Lower leg skin (tissue), 4 donors: ENCODE measurements at places on chromosomes 6 and 20.

- DNase-seq: no peak
These were observed 11.5 kb upstream of the SSR1 start for GRCh38 chr6:7324520-7324919.

GRCh38 chr6:157222201-157222981, 100.9 kb downstream of the TMEM242 start:
- DNase-seq: peak; percentile 81

DNA sequence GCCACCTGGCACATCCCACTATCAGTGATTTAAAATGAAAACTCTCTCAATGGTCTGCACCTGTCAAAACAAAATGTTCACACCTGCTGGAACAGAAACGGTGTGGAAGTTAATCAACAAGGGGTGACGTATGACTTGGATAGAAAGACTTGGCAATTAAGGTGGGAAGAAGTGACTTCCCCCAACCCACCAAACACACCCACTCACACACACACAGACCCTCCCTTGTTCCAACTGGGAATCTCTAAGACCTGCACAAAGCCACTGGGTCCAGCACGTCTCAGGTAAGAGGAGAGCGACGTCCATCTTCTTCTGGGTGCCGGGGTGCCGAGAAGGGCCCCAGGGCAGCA, 25.1 kb upstream of the TCFL5 start:
- no peak for DNase-seq

- no peak for DNase-seq
These were observed 128.5 kb upstream of the SALL4 start for GRCh38 chr20:51930775-51931174.

GRCh38 chr20:59588236-59588855, 16.0 kb upstream of the PHACTR3 start:
- DNase-seq: no peak

GRCh38 chr6:31083742-31084354, 28.5 kb downstream of the C6orf15 start:
- DNase-seq: no peak

DNA sequence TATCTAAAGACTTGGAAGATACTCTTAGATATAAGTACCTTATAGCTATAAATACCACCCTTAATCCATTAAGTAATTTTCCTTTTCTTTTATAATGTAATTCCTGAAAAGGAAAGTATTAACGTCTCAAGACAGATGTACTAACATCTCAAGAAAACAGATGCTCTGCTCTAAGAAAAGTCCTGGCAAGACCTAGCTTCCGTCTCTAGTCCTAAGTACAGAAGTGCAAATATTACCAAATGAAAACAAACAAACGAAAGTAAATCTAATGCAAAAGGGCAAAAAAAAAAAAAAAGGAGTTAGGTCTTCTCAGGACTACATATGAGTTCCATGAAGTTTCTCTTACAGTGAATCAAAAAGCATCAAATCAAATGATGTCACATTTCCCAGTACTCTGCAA, 106.8 kb upstream of the PDE10A start:
- no peak for DNase-seq
